ENCODE measurements at places on chromosomes 3 and 15.

DNA sequence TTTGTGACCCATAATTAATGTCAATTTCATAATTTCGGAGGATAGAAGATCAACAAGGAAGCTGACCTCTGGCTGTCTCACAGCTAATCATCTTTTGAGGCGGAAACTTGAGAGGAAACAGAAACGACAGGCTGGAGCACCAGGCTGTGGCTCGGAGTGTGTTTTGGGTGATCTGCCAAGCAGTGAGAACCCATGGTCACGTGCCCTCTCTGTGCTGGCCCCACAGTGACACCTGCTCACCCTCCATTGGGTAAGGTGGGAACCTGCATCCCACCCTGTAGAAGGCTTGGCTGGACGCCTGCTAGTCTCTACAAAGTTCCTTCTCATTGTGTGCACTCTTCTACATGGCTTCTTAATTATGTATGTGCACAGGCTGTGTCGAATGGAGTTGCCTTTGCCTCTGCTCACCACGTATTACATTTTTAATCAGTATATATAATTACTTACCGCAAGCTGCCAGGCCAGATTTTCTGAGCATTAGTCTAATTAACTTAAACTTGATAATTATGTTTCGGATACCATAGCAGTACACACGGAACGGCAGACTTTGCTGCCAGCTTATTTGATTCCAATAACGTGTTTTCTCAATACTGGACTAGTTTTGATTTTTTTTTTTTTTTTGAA, 719.4 kb upstream of the CFAP20DC start:
- no peak for DNase-seq

GRCh38 chr3:124997303-124998246, 58.2 kb downstream of the HEG1 start:
- no peak for DNase-seq

DNA sequence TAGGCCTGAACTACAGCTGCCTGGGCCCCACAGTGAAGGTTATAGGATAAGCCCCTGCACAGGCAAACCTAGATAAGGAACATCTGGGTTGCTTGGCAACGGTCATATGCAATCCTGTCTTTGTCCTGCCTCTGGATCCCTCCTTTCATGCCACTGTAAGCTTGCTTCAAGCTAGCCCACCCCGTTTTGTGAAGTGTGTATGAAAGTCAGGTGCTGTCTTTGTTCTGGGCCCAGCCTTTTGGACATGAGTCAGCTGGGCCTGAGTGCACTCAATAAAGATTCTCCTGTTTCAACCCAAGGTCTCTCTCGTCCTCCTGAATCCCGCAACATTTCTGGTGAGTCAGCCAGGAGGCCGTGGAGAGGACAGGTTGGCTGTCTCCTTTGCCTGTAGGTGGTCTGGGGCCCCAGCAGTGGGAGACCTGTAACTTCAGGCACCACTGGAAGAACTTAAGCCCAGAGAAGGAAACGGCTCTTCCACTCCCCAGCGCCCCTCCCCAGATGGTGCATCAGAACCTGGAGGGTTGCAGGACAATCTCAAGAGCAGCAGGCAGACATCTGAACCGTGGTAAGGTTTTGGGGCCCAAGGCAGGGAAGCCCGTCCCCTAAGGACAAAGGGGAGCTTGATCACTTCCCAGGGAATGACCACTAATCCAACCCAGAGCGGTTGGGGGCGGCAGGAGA, 8.3 kb upstream of the SLC9C1 start:
- DNase-seq = no peak

DNA sequence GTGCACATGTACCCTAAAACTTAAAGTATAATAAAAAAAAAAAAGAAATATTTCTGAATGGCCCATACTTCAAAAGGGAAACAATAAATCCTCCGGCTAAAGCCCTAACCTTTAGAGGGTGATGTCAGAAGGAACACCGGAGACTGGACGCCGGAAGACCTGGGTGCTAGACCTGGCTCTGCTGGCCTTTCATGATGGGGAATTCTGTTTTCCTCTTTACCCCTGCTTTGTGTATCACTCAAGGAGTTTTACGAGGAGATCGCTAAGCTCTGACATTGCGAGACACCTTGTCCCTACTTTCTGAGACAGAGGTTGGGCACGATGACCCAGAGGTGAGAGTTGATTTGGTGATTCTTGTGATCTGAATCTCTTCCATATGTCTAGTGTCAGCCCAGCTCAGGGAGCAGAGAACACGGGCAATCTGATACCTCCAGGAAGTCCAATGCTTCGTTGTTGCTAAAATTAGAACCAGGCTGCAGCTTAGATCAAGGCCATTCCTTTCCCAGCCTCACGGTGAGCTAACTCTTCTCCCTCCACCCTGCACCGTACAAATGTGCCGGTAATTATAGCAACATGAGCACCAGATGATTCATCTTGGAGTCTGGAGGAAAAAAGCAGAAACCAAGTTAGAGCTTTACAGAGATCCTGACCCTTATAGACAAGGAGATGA, 42.0 kb upstream of the CFAP161 start:
- peak; percentile 43 for DNase-seq

- DNase-seq = no peak
These were observed 11.5 kb upstream of the CMTM8 start for GRCh38 chr3:32226875-32227500.

- DNase-seq = no peak
These were observed 6.6 kb upstream of the CD47 start for GRCh38 chr3:108097322-108098002.

DNA sequence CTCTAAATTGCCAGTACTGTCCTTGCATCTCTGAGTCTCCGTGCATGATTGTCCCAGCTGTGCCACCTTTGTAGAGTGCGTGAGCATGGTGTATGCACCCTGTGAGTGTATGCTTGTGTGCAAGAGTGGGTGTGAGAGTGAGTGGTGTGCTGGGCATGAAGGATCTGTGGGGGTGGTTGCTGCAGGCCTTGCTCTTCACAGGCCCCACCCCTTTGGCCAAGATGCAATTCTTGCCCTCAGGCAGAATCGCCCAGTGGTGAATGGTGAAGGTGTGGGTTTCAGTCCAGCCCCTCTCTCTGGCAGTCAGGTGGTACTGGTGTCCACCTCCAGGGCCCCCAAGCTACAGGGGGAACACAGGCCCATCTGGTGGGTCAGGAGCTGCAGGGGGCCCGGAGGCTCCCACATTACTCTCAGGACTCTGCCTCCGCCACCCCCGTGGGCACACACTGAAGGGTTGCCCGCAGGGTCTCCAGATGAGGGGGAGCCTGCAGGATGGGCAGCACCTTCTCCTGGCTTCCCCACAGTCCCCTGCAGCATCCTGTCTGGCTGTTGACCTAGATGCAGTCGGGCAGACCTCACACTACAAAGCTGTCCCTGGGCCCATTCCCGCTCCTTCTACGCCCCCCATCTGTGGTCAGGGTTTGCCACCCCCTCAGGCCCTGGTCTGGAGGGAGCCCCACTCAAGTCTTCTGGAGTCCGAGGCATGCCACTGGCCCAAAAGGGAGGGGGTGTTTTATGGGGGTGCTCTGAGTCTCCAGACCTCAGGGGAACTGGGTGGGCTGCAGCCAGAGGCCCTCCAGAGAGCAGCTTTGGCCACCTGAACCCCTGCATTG, 8.3 kb upstream of the ROPN1B start:
- no peak for DNase-seq

DNA sequence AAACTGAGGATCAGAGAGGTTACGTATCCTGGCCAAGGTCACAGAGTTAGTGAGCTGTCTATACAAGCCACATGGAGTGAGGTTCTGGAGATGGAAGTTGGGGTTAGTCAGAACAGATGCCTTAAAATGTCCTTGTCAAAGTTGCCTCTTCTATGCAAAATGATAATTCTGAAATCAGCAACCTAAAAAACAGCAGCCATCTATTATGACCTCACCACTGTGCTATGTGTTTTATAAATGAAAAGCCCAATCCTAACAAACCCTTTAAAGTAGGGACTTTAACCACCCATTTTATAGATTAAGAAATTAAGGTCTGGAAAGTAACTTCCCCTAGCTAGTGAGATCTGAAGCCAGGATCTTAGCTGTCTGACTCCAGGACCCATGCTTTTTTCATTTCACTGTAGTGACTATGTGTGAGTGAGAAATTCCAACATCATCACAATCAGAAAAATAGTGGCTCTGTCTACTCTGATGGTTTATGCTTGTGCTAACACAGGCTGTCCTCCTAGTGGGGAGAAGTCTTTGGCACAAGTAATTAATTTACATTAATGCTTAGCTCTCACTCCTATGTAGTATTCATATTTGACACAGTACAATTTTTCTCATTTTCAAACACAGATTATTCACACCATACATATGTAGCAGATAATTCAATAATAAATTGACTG, 143.6 kb downstream of the ANO10 start:
- DNase-seq = no peak

DNA sequence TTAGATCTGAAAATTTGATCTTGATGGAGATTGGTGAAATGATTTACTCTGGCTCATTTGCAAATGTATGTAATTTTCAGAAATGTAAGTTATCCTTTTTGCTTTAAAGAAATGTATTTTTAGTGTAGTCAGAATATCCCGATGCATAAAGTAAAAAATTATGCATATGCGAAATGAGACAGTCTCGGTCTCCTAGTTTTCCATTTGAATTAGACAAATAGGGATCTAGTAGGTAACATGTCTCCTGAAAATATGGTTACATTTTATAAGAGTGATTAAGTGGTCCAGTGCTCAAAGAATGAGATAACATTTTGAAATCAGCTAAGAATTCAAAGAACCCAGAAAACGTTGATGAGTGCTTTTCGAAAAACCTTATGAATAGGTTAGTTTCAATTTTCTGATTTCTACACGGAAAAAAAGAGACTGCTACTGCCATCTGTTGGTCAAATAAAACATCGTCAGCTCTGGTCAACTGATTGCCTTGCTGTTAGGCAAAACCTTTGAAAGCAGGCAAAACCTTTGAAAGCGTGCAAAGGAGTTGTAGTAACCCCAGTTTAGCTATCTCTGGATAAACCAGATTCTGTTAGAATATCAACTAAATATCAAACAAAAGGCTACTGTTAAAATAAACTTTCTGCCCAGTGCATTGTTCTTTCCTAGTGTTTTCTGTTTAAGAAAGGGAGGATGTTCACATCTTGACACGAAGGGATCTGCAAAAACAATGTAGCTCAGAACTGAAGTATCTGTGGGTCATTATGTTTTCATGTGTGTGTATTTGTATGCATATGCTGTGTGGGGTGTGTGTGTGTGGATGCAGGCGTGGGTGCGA, 59.3 kb upstream of the CHMP2B start:
- peak; percentile 10 for DNase-seq

- no peak for DNase-seq
These were observed 605.6 kb downstream of the AGBL1 start for GRCh38 chr15:86685263-86685662.

DNA sequence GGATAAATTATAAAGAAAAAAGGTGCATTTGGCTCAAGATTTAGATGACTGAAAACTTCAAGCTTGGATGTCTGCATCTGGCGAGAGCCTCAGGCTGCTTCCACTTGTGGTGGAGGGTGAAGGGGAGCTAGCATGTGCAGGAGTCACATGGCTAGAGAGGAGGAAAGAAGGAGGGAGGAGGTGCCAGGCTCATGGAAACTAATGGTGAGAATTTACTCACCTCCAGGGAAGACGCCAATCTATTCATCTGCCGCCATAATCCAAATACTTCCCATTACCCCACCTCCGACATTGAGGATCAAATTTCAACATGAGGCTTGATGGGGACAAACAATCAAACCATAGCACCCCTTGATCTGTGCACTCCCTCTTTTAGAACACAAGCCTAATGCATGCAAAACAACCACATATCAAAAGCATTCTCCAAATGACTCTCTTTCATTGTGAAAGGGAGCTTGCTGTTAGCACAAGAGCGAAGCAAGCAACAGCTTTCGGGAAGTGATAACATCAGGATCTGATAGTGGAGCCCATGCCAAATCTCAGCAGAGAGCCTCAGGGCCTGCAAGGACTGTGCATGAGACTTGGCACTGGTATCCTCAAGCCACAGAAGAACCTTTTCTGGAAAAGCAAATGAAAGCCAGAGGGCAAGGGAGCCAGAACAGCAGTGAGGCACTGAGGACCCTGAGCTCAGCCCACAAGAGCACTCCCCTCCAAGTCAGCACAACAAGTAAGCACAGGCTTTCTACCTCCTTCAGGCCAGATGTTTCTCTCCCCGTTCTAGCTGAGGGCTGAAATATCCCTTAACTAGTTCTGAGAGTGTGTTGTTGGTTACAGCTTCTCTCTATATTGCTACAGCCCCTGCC, 50.2 kb upstream of the THBS1 start:
- DNase-seq = no peak

- DNase-seq = no peak
These were observed 27.2 kb downstream of the SNX1 start for GRCh38 chr15:64122936-64123351.

DNA sequence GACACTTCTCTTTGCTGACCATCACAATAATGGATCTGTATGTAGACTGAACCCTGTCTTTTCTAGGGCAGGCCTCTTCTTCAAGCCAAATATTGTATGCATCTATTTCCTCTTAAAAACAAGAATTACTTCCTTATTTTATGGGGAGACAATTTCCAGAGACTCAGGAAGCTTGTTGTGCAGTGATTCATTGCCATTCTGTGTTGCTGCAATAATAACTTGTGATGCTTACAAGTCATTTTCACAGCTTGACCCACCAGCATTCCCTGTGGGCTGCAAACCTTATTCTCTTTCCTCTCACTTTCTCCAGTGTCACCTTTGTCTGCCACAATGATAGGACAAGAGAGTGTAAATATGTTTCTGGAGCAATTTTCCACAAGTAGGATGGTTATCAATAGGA, 276.7 kb upstream of the SGO1 start:
- no peak for DNase-seq

DNA sequence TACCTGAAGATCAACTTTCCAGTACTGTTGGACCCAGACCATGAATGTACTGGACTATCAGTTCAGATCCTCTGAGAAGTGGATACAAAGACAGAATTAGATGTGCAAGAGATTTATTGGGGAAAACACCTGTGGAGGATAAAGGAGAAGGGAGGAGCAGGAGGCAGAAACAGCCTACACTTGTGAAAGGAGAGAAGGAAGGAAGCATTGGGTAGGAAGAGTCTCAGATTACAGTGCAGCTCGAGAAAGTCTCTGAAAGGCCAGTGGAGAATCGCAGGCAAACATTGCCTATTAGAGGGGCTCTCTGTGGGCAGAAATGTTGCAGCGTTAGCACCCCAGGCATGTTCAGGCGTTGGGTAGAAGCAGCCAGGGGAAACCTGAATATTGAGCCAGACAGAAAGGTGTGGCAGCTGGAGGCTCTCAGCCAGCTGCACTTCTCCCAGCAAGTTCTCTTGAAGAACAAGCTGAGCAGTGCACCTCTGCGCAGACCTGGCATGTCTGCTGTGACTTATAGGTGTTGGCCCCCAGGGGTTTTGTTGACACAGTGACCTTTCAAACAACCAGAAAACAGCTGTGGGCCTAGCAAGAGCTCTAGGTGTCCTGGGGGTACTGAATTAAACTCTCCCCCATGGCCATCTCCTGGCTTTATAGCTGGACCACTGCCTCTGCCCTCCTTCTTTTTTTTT, 7.0 kb downstream of the CHST14 start:
- no peak for DNase-seq

GRCh38 chr3:42367903-42368302, 42.5 kb downstream of the LYZL4 start:
- no peak for DNase-seq

GRCh38 chr3:24196526-24196925, 251.4 kb downstream of the NR1D2 start:
- no peak for DNase-seq

- DNase-seq = no peak
These were observed 74.1 kb downstream of the SLCO3A1 start for GRCh38 chr15:91927585-91927984.

Data from kidney epithelial cell (primary cell).